ENCODE measurements at places on chromosomes 5 and 9. TPM values are rescaled to one million over a fixed set of nuclear protein-coding genes. Genes with fewer than 3 reads are reported as not detected.

DNA sequence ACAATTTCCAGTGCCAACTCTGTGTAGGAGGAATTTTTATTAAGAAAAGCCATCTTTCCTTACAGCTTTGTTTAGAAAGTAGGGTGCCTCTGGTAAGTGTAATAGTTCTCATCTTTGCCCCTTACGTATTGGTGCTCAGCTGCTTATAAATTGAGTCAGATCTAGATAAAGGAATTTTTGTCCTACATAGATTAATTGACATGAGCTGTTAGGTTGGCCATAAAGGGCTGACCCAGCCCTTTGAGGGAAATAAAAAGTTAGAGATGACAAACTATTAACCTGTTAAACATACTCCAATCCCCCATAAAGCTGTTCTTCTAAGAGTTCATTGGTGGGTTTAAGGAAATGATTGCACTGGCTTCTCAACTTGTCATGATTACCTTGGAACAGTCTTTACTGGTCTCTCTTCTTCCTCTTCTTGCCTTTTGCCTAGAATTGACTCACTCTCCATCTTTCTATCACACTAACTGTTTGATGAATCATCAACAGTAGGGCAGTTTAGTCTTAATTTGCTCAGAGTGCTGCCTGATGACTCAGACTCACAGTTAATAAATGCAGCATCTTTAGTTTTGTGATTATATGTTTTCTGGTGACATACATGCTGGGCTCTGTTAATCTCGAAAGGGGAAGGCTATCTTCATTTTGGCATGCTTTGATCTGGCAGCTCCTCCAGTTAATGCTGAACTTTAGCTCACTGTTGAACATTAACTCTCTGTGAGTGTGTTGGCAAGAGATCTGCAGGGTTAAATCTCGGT lies 51.7 kb downstream of the ARHGAP26 start:
- no peak for DNase-seq

GRCh38 chr9:97512966-97513560 lies 11.6 kb downstream of the TMOD1 start:
- DNase-seq: no peak

- no peak for DNase-seq
Measured at GRCh38 chr5:123965626-123966025, 453.6 kb downstream of the CSNK1G3 start.

DNA sequence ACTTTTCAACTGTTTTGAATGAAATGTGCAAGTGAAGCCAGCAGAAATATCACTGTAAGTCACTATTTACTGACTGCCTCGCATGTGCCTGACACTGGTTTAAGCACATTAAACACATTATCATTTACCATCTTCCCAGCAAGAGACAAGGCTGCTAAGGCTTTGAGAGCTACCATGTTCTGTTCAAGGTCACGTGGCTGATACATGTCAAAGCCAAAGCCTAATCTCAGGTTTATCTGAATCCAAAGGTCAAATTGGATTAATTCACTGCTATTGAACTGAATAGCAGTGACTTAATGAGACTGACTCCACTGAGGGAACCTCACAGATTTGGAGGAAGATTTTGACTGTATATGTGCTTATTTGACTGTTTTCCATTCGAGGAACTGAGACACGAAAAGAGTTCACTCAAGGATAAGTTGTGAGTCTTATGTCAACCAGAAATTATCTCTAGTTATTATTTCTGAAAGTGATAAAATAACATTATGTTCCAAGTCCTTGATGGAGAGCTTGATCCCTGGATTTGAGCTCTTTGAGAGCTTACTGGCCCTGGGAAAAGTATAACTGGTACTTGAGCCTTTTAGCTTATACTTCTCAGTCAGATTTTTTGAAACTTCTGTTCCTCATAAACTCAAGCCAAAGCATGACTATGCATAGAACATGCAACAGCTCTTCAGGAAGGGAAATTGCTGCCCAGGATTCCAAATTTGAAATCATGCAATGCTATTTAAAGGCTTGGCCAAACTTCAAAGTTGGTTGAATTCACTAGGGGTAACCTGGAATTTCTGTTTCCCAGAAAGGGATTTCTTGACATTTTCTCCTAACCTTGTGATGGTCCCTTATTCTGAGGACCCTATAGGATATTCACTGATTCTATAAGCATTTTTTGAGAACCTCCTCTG lies 23.4 kb upstream of the ARHGAP26 start:
- DNase-seq: no peak

GRCh38 chr9:31355159-31355882 lies 1029.1 kb upstream of the ACO1 start:
- DNase-seq: no peak

GRCh38 chr9:36961561-36962325 lies 72.3 kb downstream of the PAX5 start:
- no peak for DNase-seq

GRCh38 chr5:75601996-75602395 lies 9.3 kb upstream of the ANKDD1B start:
- no peak for DNase-seq

DNA sequence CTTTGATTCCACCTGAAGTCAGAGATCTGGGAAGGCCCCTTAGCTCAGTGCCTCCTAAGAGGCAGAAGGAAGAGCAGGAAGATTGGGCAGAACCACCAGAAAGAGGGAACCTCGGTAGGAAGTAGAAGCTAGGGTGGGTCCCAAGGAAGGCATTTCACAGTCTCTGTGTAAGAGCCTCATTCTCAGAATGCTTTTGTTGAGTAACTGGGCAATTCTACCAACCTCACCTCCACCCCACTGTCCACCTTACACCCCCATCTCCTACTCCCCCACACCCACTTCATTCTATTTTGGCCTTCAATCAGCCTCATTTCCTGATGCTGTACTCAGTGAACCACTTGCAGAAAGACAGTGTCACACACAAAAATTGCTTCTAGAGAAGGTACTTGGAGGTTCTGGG lies 3.5 kb downstream of the HBEGF start:
- DNase-seq: no peak

DNA sequence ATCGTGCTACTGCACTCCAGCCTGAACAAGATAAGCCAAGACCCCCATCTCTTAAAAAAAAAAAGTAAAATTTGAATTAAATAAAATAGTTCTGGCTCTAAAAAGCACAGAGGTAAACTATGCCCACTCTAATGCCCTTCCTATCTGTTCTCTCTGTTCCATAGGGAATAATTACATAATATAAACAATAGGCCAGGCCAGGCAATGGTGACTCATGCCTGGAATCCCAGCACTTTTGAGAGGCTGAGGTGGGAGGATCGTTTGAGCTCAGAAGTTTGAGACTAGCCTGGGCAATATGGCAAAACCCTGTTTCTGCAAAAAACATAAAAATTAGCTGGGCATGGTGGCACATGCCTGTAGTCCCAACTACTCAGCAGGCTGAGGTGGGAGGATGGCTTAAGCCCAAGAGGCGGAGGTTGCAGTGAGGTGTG lies 47.4 kb downstream of the MYO10 start:
- no peak for DNase-seq

DNA sequence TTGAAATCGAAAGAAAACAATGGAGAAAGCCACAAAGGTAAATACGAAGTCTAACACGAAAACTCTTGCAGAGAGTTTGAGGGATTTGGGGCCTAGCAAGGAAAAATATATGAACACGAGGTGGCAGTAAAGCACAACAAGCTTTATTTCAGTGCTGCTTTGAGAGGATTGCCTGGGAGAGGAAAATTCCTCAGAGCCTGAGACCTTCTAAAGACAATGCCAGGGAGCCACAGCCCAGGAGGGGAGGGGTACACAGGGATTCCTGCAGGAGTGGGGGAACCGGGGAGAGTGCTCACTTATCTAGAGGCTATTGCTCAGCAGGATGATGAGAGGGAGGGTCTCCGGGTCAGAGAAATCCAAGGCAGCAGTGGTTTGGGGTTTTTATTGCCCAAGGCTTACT lies 134.9 kb upstream of the ADCY2 start:
- no peak for DNase-seq

- no peak for DNase-seq
Measured at GRCh38 chr5:97163360-97163764, 19.7 kb downstream of the RIOK2 start.

GRCh38 chr9:79013715-79014610 lies 557.8 kb upstream of the TLE4 start:
- no peak for DNase-seq

- DNase-seq: no peak
Measured at GRCh38 chr9:38083858-38084555, 15.0 kb upstream of the SHB start.

GRCh38 chr5:143592648-143593047 lies 189.2 kb upstream of the NR3C1 start:
- DNase-seq: no peak

GRCh38 chr5:31717561-31717960 lies 78.6 kb downstream of the PDZD2 start:
- no peak for DNase-seq

GRCh38 chr9:127166651-127167524 lies 44.5 kb upstream of the ANGPTL2 start:
- DNase-seq: no peak

- DNase-seq: no peak
Measured at GRCh38 chr5:61416010-61416409, 84.0 kb downstream of the ZSWIM6 start.

PRDM9 gene
- not detected for total RNA-seq

CKMT2 gene
- total RNA-seq: 1,566 TPM

ZNF367 gene
- total RNA-seq: 6.0 TPM

FBLL1 gene
- 0.36 TPM for total RNA-seq

NAIP gene
- 8.4 TPM for total RNA-seq

SPAG8 gene
- 3.5 TPM for total RNA-seq

FST gene
- total RNA-seq: 0.57 TPM

SHISAL2B gene
- total RNA-seq: not detected

SLC4A9 gene
- total RNA-seq: not detected
